Right cardiac atrium (tissue), 5 donors: ENCODE measurements at places on chromosomes 12 and 14. TPM values are rescaled to one million over a fixed set of nuclear protein-coding genes. Genes with fewer than 3 reads are reported as not detected.

P2RX7 gene
- polyA plus RNA-seq, result 1.1 TPM

DNA sequence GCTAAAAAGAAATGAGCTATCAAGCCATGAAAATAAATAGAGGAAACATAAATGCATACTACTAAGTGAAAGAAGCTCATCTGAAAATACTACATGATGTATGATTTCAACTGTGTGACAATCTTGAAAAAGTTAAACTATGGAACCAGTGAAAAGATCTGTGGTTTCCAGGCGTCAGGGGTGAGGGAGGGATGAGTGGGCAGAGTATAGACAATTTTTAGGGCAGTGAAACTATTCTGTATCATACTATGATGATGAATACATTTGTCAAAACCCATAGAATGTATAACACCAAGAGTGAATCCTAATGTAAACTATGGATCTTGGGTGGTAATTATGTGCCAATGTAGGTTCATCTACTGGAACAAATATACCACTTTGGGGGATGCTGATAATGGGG, 21.3 kb downstream of the SPX start:
- no peak for DNase-seq

GRCh38 chr12:29499235-29499634, 1.7 kb upstream of the OVCH1 start:
- DNase-seq, result no peak

DNA sequence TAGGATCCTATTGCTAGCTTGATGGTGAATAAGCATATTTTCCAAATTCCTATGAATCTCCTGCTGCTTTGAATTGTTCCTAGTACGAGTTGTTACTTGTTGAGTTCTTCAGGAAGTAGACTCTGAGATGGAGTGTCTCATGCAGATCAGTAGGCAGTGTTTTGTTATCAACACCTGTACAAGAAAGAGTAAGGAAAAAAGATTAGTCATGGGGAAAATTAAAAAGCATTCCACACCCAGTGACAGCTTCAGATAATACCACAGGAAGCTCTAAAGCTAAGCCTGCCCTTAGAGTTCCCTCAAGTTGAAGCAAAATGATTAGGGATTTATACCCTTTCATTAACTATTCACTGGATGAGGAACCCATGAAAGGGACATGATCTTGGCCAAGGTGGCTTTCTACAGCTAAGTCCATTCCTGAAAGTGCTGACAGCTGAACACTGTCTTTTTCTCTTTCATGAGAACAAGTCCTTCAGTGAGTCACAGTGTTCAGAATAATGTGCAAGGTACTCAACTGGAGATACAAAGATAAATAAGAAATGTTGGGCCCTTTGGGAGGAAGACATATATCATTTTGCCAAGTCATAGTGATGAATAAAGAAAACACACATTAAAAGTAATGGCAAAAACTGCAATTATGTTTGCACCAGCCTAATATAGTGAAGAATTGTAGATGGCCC, 49.1 kb downstream of the CCER1 start:
- no peak for DNase-seq

DNA sequence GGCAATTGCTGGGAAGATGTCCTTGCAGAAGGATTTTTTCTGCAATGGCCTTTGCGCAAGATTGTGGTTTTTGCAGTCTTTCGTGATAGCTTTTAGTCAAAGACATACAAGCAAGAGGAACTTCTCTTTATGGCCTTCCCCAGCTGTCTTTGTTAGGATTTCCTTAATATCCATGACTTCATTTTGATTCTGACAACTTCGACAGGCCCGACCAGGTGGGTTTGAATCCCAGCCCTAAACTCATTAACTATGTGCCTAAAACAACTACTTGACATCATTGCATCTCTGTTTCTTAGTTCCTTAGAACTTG, 13.3 kb upstream of the VRK1 start:
- no peak for DNase-seq

GRCh38 chr12:128336204-128337070, 69.5 kb downstream of the TMEM132C start:
- no peak for DNase-seq
